ENCODE measurements at places on chromosomes 5 and 9.
A peak's percentile ranks its signal among the peaks of the same experiment; 100 is the strongest.

DNA sequence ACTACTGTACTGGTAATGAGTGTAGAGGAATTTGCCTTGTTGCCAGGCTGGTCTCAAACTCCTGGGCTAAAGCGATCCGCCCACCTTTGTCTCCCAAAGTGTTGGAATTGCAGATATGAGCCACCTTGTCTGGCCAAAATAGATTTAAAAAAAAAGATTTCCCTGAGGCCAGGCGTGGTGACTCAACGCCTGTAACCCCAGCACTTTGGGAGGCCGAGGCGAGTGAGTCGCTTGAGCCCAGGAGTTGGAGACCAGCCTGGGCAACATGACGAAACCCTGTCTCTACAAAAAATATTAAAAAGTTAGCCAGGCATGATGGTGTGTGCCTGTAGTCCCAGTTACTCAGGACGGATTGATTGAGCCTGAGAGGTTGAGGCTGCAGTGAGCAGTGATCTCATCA is 62.5 kb downstream of the IPO11 start:
- DNase-seq = peak; percentile 14

GRCh38 chr5:2833556-2833955 is 82.1 kb upstream of the IRX2 start:
- no peak for DNase-seq

DNA sequence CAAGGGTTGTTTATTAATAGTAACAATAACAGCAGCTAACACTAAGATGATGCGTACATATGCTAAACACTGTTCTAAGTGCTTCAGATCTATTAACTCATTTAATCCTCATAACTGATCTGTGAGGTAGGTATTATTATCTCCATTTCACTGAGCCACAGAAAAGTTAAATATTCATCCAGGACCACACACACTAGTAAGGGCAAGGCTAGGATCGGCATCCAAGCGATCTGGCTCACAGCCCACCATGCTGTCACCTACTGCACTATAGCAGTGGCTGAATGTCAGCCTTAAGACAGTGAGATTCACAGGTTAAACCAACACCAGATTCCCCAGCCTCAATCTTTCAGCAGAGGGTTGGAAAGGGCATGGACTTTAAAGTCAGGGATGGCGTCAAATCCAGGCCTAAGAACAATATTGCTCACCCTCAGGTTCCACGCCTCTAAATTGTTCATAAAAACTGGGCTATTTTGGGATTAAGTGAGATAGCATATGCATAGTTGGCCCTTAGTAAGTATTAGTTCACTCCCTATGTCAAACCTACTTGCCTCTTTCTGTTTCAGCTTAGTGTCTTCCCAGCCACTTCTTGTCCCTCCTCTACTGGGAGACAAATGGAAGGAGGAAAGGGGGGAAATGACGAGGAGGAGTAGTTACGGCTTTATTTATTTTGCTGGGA is 150.8 kb downstream of the MAPKAP1 start:
- DNase-seq = no peak

DNA sequence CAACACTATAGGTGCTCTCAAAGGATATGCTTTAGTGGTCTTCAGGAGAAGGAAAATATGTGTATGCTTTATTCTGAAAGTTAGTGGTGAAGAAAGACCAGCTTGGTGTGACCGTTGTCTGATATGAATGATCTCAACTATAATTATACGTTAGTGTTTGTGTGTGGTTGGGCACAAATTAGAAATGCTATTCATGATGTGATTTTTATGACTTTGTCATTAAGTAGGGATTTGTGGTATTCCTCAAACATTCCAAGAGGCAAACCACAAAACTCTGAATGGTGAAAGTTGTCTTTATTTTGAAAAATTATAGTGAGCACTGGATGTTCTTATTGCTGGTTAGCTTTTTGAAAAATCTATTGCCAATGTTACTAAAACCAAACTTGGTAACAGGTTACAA is 6.2 kb upstream of the F2R start:
- DNase-seq = no peak

DNA sequence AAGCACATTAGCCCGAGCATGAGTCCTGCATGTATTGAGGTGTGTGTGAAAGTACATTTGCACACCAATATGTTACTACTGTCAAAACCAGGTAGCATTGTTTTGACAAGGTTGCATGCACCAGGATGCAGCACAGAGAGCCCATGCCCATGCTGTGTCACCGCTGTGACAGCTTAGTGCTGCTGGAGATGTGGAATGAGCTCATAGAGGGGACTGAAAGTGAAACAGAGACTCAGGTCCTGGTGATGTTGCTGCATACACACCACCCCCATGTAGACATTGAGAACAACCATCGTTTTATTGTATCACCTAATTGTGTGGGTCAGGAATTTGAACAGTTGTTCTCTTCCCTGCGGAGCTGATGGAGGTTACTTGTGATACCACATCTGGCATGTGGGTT is 53.0 kb downstream of the GADD45G start:
- DNase-seq = no peak

DNA sequence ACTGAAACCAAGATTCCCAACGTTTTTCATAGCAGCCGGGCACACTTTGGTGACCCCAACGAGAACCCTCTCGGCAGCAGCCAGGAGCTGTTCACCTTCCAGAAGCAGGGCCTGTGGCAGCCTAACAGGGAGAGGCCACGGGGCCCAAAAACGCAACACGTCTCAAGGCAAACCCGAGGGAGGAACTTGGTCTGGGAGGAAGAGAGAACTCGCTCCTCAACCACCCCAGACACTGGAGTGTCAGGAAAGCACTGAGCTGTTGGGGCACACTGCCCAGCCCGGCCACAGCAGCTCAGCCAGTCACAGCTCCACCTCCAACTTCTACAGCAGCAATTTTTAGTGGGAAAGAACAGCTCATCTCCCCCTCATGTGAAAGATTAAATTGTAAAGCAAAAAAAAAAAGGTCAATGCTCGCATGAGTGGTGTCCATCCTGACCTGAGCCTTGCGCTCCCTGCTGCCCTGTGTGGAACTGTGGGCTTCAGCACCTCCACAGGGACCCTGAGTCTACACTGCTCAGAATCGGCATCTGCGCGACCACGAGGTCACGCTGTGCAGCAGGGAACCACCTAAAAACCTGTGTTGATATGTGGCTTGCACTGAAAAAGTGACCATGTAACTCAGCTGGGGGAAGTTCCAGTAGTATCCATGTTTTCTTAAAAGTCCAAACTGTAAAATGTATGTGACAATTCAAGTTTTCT is 55.0 kb downstream of the IPPK start:
- DNase-seq = no peak

DNA sequence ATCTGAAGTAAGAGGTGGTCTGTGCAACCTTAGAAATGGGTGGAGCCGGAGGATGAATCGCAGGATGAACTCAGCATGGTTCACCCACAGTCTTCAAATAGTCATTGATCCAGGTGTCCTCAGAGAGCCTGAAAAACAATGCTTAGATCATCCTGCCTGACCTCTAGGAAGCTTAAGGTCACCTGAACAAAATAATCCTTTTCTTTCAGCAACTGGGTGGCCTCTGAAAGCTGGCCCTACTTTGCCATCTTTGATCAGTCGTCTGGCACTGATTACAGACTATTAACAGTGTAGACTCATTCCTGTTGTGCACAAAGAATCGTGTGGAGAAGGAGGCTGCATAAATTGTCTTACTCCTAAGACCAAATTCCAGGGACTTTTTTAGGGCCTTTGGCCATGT is 50.7 kb downstream of the PIP5K1B start:
- DNase-seq = no peak

DNA sequence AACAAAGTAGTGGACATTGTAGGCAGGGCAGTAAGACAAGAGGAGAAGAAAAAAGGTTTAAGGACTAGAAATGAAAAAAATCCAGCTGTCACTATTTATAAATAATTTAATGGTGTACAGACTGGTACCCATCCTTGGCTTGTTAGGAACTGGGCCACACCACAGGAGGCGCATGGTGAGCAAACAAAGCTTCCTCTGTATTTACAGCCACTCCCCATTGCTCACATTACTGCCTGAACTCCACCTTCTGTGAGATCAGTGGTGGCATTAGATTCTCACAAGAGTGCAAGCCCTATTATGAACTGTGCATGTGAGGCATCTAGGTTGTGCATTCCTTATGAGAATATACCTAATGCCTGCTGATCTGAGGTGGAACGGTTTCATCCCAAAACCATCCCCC is 62.6 kb upstream of the DMAC1 start:
- peak; percentile 1 for DNase-seq

DNA sequence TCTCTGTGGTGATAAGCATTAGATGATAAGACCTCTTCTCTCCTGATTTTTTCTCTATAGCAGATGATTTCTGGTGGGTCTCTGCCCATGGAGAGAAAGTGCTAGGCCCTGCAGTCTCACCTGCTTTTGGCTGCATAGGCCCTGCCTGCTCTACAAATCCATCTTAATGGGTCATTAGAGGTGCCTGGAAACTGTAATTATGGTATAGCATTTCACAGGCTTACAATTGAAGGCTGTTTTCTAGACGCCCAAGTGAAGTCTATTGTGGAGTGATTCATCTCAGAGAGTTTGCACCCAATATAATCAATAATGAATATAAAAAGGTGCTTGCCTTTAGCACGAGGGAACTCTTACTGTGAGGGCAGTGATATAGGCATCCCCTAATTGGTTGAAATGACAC is 33.8 kb downstream of the NEUROG1 start:
- DNase-seq = no peak

- DNase-seq = no peak
Observed at GRCh38 chr5:153513156-153513555, 22.7 kb downstream of the GRIA1 start.

DNA sequence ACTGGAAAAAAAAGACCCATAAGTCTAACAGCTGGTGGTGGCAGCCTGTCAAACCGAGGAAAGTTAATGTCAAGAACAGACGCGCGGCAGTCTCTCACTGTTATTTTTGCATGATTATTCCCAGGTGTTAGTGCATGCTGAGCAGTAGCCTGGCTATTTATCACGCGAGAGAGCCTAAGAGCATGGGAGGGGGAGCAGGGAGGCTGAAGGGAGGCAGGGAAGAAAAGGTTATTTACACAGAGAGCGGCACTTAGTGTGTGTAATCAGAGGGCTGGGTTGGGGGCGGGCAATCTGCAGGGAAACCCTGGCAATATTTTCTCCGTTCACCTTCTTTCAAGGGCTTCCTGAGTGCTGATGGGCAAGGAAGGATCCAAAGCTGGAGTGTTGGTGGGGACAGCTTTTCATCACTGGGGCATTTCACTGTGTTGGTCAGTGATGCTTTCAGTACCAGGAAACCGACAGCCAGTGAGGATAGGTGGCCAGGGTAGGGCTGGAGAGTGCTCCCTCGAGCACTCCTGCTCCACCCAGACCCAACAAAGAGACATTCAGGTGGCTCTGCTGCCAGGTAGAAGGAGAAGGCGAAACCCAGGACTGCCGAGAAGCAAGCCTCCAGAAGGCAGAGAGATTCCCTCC is 39.6 kb downstream of the ZNF608 start:
- no peak for DNase-seq

- DNase-seq = no peak
Observed at GRCh38 chr5:112933651-112934365, 11.8 kb upstream of the REEP5 start.

DNA sequence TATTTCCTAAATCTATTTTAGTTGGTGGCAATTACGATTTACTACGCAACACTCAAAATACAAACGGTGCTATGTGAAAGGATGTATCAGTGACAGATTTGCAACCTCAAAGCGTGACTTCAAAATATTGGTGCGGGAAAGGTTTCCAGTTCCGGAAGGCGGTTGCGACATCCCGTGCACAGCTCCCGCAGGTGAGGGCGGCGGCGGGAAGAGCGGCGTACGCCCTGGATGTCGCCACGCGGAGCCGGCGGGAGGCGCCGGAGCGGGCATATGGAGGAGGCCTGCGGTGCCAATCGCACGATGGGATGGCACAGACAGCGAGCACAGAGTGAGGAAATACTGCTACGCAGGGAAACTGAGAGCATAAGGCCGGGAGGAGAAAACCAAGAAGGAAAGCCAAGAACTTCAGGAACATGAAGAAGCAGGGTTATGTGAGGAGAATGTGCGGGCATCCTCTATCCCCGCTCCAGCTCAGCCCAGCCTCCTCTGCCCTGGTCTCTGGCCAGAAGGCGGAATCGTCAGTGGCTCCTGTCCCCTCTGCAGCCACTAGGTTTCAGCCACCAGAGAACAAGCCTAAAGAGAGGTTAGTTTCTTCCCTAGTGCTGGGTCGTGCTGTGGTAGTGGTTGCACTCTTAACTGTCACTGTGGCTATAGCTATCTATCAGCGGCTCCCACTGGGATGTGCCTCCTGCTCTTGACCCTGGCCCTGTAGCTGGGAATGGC is 378.1 kb upstream of the TLE4 start:
- no peak for DNase-seq

DNA sequence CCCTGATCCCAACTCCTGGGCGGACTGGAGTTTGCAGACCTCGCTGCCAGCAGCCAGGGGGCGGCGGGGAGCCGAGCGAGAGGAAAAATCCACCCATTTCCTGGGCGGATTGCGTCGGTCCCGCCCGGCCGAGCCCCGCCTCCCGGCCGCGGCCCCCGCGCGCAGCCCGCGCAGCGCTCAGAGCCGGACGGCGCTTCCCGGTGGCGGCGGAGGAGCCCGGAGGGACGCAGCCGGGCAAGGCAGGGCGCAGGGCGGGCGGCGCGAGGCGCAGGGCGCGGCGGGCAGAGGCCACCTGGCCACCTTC is at the start of gene OLFM1:
Gene OLFM1 (plus strand): TSS at position 180 of the 304 bp plus-strand sequence. CDS start 322 bp downstream, outside the sequence.
- peak; percentile 16 for DNase-seq

DNA sequence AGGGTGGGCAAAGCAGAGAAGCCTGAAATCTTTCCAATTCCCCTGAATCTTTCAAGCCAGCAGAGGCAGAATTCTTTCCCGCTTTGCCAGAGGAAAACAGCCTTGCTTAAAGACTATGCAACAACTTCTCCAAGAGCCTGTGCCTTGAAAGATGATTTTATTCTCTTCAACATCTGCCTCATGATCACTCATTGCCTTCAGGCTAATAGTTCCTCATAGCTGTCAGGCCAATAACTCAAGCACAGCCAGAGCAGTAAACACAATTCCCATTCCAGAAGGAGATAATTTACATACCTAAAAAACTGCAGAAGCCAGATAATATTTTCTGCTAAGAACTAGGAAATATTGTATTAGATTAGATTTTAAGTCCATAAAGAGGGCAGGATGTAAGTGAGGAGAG is 92.3 kb upstream of the PUM3 start:
- no peak for DNase-seq

All from epithelial cell of prostate (primary cell).